ENCODE measurements at places on chromosomes 4 and X.
A peak's percentile ranks its signal among the peaks of the same experiment; 100 is the strongest.

- DNase-seq = no peak
These were observed 63.4 kb downstream of the CHRDL1 start for GRCh38 chrX:110732266-110732665.

GRCh38 chr4:123632693-123633030 lies 236.1 kb downstream of the SPRY1 start:
- DNase-seq = no peak

- DNase-seq = no peak
These were observed 265.8 kb upstream of the SMIM31 start for GRCh38 chr4:164488114-164488513.

DNA sequence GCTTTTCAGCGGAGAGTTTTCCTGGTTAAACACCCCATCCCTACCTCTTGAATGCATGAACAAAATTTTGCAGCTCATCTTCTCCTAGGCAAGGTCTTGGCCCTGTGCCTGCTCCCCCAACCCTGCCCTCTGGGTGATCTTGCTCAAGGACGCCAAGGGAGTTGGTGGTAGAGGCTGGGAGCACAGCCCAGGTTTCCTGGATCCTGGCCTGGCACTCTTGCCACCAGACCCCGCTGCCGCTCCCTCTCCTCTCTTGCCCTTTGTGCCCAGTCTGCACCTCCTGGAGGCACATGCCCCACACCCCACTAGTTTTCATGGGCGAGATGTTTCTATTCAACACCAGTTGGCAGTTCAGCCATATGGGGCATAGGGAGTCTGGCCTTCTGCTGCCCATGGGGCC lies 37.3 kb downstream of the TSC22D3 start:
- DNase-seq = no peak

DNA sequence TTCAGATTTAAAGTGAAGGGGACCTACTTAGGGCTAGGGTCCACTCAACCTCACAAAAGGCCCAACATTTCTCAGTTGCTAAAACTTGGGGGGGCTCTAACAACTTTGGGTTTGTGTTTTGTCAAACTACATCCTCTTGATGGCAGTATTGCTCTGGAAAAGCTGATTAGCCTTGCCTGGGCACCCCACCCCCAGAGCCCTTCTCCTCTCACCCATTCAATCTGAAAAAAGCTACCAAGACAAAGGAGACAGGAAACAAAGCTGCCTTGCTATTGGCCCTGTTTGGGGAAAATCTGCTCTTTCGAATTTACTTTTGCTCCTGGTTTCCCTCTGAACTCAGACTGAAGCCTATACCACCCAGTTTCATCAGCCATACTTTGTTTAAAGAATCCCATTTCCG lies 195.2 kb upstream of the STK26 start:
- DNase-seq = no peak

DNA sequence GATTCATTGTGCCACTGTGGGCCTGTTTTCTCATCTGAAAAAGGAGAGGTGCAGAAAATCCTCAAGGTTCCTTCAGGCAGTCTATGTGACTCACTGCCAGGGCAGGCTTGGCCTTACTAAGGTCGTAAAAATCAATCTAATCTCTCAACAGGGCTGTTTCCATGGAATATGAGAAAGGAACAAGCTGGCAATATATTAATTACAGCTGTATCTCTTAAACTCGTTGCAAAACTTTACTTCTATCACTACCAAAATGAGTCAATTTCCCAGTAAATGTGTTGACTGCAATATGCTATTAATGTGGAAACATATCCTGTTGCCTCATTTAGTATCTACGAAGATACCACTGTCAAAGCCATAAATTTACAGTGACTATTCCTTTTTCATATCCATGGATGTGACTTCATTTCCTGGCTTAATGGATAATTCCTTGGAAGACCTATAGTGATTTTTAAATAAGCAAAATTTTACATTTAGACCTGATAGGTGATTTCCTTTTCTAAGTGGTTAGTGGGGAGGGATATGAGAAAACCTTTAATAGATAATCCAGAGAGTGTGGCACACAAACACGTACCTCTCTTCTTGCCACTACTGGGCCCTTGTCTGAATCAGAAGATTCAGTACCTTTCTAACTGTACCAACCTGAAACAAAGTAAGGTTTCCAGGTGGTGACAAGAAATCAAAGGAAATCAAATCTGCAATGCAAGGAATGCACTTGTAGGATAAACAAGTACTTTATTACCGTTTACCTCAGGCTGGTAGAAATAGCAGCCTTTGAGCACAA lies 127.4 kb upstream of the FTHL17 start:
- no peak for DNase-seq

GRCh38 chrX:140297273-140297672 lies 207.6 kb downstream of the SOX3 start:
- DNase-seq = no peak

DNA sequence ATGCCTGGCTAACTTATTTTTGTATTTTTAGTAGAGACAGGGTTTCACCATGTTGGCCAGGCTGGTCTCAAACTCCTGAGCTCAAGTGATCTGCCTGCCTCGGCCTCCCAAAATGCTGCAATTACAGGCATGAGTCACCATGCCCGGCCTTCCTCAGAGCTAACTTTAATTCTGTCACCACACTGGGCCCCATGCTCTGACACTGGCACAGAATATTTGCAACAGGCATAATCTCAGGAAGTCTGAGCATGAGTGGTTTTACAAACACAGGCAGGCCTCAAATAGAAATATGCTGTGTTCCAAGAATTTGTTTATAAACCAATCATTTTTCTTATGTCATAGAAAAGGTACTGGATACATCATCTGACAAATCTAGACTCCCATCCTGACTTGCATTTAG lies 32.7 kb upstream of the FAM9C start:
- no peak for DNase-seq

GRCh38 chrX:24283127-24283794 lies 30.6 kb downstream of the SUPT20HL2 start:
- DNase-seq = no peak

GRCh38 chr4:58514299-58514698 lies 1404.1 kb upstream of the IGFBP7 start:
- DNase-seq = no peak

DNA sequence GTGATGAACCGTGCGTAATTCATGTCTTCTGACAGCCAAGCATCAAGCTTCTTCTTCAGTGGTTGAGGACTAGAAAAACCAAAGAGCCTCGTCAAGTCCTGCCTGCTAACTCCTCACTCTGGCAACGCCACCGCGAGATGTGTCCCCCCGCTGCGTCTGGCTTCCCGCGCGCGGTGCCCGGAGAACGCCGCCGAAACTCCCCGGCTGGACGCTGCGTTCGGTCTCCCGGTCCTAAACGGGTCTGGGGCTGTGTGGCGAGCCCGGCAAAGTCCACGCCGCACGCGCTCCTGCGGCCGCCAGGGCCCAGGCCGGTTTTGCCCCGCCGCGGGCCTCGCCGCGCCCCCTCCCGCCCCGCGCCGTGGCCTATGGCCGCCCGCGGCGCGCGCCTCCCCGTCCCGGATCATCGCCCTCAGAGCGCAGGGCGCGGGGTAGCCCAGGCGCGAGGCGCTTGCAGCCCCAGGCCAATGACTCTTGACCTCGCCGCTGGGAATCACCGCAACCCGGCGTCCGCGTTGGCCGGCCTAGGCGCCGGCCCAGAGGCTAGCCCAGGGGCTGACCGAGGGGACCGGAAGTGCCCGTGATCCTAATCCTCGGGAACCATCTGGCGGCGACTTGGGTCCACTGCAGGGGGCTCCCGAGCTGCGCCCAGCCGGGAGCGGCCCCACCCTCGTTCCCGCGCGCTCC lies at the start of gene AADAT:
Gene AADAT (minus strand): TSS at position 289 of the 684 bp plus-strand sequence. CDS start 266 bp downstream, at position 23.
- DNase-seq = peak; percentile 40

DNA sequence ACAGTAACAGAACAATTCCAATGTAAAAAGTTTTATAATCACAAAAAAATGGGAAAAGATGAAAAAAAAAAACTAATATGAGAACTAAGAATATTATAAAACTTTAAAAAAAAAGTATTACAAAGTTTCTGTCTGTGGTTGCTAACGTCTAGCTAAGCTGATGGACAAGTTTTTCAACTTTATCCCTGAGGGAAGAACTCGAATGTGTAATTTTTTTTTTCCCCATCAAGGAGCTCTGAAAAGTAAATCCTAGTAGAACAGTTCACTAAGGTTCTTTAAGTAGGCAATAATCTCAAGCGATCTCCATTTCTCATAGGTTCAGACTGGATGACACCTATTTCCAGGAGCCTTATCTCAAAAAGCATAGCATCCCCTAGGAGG lies 14.2 kb downstream of the ADGRA3 start:
- no peak for DNase-seq

DNA sequence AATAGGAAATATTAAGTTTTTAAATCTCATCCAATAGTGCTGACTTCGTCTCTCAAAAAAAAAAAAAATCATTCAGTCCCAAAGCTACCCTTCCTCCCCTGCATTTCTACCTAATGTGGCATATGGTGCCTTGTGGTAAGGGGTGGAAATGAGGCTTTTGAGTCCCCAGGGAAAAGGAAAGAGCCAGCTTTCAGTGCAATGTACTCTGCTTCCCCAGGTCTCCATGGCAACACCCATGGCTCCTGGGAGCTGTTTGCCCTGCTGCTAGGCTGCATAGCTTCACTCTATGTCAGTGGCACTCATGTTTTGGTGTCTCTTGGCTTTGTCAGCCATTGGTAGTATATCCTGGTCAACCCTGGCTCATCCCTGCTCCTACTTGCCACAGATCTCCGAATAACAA lies 175.9 kb downstream of the SLC39A8 start:
- no peak for DNase-seq

GRCh38 chrX:9438933-9439494 lies 25.8 kb upstream of the TBL1X start:
- no peak for DNase-seq

DNA sequence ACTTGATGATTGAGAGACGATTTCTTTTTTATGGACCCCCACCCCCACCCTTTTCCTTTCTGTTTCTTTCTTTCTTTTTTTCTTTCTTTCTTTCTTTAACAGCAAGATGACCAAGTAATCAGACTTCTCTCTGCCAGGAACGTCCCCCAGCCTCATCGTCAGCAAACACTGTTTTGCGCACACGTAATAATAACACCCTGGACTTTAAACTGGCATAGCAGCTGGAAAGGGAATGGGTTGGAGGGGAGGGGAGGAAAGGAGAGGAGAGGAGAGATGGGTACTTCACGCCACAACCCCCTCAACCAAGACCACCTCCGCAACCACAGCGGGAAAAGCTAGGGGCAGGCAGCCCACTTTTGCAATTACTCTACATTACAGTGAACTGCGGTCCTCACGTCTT lies 1.1 kb downstream of the GABRA2 start:
- no peak for DNase-seq

DNA sequence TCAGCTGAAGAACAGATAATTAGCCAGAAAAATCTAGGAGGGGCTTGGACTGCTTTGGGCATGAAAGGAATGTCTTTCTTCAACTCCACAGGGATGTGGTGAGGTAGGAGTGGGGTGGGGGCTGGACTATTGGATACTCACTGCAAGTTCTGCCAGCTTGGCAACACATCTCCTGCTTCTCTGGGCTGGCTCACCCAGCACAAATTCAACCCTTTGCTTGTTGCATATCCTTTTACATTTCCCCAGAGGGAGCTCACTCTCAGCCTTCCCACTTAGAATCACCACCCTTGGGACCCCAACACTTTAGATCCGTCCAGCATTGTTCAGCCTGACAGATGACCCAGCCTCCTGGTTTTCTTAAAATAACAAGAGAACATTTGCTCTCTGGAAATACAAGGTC lies 120.6 kb downstream of the KDR start:
- DNase-seq = no peak

GRCh38 chr4:57039345-57039744 lies 60.6 kb downstream of the POLR2B start:
- no peak for DNase-seq

GRCh38 chr4:146333187-146333894 lies 119.0 kb downstream of the REELD1 start:
- no peak for DNase-seq

- no peak for DNase-seq
These were observed 5.0 kb downstream of the GTPBP6 start for GRCh38 chrX:313546-313945.

DNA sequence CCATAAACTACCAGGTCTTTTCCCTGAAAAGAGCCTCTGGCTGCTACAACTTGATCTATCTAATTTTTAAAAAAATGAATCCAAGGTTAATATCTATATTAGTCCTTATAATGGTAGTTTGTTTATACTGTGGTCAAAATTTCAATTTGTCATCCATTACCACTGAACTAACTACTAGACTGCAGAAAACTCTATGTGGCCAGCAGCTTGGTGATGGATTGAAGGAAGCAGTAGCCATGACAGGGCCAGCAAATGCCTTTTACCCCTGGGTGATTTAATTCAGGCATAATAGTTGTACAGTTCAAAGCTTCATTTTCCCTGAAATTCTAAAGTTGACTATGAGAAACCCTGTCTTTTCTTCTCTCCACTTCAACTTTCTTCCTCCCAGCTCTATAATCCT lies 30.4 kb upstream of the PPARGC1A start:
- no peak for DNase-seq

GRCh38 chr4:183758758-183759447 lies 99.8 kb downstream of the TRAPPC11 start:
- DNase-seq = no peak

DNA sequence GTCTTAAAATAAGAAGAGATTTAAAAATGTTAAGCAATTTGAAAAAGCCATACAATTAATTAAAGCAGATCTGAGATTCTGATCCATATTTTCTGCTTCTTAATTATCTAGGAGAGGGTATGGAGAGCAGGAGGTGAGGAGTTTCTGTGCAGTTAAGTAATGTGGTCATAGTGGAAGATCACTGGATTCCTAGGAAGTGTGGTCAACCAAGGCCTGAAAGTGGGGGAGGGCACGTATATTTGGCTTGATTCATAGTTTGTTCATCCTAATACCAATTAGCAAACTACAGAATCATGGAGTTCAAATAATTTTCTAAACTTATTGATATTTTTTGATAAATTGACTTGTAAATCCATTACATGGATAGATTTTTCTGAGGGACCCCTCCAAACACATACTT lies 768.3 kb downstream of the RAPGEF2 start:
- DNase-seq = no peak

GRCh38 chr4:16142598-16143310 lies 58.9 kb upstream of the PROM1 start:
- no peak for DNase-seq

- DNase-seq = no peak
These were observed 55.2 kb downstream of the MGST2 start for GRCh38 chr4:139720806-139721205.

- DNase-seq = no peak
These were observed 448.2 kb downstream of the PPARGC1A start for GRCh38 chr4:23441530-23442069.

DNA sequence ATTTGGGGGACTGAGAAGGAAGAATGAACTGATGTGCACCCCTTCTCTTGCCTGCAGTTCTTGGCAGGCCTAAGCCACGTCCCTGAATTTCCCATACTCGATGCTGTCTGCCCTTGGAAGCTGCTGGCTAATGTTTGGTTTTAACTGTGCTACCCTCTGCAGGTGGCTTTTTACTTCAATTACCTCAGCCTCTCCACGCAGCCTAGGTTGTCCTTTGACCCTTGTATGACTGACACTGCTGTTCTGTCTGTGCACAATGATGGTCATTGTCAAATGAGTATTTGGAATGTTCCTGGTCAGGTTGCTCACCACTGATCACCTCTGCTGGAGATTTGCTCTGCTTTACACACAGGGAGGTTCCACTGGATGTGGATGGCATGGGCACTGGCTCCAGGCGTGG lies 137.1 kb downstream of the ZNF518B start:
- no peak for DNase-seq
